ENCODE measurements at places on chromosomes 7 and 10.

DNA sequence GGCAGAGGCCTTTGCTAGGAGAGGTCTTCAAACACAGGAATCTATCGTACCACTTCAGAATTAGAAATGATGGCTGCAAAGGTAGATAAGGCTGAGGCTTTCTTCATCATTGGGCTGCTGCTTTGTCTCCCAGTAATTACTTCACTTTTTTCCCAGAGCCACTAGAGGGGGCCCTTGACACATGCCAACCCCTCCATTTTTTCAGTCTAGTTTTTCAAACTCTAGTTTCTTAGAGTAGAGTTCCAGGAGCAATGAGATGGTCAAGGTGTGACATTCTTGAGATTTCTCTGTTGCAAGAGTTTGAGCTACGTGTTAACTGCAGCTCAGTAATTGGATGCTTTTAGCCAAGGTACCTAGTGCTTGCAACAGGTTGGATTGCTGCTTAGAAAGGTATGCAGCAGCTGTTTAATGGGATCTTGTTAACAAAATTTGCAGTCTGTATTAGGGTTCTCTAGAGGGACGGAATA is 33.8 kb upstream of the RBM20 start:
- DNase-seq: no peak

GRCh38 chr10:36465604-36466379 is 659.6 kb upstream of the ANKRD30A start:
- no peak for DNase-seq

GRCh38 chr7:32039000-32039756 is 31.0 kb downstream of the PDE1C start:
- DNase-seq: no peak

DNA sequence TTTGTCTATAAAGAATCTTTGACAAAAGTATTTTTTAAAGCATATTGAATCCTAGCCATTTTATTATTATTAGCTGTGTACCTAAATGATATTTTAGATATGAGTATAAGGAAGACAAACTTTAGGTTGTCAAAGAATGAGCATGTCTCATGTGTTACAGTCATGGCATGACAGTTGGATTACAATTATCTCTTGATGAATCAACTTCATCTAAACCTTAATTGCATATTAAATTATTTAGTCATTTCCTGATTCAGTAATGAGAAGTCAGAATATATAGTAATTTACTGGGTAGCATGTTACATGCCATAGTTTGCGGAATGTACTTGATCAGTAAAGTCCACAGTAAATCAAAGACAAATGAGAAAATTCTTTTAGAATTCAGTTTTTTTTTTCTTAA is 59.2 kb downstream of the MAPK8 start:
- DNase-seq: no peak

DNA sequence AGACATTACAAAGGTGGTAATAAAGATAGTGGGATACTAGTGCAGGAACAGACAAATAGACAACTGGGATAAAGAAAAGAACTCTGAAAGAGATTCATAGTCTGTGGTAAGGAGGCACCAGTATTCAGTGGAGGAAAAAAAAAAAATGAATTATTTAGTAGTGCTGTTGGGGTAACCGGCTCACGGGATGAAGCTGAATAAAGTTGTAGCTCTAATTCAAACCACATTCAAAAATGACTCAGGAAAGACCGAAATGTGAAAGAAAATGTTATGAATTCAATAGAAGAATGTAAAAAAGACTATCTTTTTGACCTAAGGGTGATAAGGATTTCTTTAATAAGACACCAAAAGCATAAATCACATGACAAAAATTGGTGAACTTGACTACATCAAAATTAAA is 83.1 kb upstream of the HABP2 start:
- no peak for DNase-seq

DNA sequence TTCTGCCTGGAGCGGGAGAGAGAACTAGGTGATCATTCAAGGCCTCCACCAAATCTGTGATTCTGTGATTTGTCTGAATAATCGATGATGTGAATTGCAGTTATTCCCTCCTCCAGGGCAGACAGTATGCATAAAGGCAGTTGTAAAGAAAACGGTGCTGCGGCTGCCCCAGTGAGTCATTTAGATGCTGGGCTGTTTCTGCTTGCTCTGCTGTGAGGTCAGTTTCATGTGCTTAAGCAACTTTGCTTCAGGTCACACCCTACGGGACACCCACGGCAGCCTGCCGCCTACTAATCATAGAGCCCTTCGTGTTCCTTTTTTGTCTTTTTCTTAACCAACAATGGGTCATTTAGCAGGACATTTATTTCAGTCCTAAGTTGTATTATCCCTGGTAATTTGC is 158.1 kb upstream of the PITRM1 start:
- no peak for DNase-seq

DNA sequence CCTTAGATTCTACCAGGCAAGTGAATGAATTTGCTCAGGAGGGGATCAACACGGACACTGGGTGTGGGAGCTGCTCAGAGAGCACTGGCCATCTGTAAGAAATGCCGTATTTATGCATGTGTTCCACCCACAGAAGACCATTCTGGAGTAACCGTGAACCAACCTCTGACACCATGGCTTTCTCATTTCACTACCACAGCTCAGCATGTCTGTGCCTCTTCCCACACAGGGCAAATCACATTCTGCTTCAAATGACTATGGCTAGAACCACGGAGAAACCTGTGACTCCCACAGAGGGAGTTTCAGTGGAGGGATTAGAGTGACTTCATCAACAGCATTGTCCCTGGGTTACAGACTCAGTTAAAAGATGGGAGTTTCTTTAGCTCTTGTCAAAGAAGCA is 893.4 kb downstream of the XPNPEP1 start:
- no peak for DNase-seq

DNA sequence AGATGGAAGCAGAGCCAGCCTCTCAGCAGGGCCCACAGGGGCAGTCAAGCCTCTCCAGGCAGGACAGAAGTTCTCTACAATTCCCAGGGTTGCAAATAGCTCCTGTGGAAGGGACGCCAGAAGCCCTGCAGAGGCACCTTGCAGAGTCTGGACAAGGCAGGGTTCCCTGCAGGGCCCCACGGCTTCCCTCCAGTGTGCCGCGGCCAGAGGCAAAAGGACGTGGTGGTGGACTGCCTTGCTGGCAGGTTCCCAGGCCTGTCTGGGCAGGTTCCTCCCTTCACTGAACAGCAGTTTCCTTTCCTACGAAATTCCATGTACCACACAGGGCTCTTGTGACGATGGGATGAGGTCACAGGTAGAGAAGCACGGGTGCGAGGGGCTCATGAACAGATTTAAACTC is 25.1 kb downstream of the UPP1 start:
- no peak for DNase-seq

- no peak for DNase-seq
Observed at GRCh38 chr10:43091846-43092245, 15.0 kb downstream of the RET start.

All from RWPE2 (cell line).